ENCODE measurements at places on chromosomes 7 and 10.

DNA sequence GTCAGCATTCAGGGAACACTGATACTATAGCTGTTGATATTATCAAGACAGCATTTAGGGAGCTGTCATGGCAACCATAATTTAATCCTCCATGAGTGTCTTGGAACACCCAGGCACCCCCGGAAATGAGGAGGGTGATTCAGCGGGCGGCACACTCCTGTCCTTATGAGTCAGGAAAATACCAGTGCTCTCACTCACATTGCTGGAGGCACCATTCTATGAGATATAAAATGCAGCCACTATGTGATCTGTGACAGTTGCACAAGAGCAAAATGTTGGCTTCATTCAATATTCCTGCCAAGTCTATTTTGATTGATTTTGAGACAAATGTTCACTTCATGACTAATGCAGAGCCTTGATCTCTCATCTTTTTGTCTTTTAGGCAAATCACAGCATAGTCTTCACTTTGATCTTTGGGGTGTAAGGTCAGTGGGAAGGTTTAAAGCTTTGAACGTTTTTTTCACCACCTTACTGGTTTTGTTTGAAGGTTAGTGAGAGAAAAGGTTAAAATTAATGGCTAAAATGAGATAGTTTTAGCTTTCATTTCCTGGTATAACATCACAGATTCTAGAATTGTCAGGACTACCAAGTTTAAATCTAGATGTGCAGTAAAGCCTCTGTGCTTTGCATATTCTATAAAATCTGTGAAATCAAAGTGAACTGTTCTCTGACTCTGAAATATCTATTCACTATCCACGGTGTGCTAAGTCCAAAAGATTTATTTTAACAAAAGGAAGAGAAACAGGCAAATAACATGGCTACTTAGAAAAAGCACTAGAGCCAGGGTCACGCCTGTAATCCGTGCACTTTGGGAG, 12.4 kb upstream of the ARHGAP12 start:
- no peak for DNase-seq

GRCh38 chr10:34229917-34230316, 585.2 kb downstream of the PARD3 start:
- DNase-seq: no peak

DNA sequence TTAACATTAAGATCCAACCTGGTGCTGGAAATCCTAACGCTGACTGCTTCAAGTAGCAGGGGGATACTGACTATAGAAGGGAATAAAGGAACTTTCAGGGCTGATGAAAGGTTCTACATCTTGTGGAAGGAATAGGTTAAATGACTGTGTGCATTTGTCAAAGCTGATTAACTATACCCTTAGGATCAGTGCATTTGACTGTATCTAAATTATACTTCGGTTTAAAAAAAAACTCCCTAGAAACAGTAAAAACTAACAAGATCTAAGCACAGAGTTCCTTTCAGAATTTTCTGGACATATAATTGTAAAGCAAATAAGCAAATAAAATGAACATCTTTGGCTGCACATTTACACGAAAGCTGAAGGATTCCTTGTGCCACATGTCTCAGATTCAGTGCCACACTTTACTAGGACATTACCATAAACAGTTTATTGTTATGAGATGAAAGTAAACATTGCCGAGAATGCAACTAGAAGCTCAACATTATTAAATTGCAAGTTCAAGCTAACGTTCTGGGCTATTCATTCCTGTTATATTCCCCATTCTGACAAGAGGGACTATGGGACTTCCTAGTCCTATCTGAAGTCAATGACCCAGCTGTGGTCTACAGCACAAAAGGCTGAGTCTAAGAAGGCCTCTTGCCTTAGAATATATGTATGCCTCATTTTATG, 20.7 kb downstream of the ANK3 start:
- DNase-seq: no peak

- DNase-seq: no peak
These were observed 154.4 kb upstream of the SH2B2 start for GRCh38 chr7:102132209-102132752.

DNA sequence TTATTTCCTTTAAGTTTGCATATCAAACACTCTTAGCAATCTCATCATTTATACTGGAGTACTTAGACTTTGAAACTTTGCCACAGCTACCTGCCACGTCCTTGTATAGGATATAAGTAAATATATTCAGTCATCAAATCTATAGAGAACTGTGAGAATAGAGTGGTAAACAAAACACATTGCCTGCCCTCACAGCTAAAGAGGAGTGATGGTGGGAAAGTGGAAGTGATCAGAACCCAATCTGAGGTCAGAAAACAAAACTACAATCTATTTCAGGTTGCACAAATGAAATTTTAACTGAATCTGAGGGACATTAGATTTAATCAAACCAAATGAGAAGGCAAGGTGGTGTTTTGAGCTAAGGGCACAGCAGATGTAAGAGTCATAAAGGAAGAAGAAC, 74.8 kb downstream of the ZEB1 start:
- DNase-seq: no peak

DNA sequence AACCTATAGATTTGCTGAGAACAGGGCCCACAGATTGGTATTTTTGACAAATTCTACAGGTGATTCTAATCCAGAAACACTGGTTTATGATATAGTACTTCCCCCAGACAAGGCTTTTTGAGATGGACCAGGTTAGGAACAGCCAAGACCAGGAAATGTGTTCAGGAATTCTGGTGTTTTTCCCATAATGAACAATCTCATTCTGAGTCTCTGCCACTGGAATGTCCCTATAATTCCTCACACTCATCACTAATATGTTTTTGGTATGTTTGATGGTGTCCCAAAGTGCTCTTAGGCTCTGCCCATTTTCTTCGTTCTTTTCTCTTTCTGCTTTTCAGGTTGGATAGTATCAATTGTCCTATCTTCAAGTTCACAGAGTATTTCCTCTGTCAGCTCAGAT, 107.2 kb upstream of the IGFBP3 start:
- no peak for DNase-seq

GRCh38 chr7:102291056-102291915, 4.6 kb downstream of the SH2B2 start:
- no peak for DNase-seq

DNA sequence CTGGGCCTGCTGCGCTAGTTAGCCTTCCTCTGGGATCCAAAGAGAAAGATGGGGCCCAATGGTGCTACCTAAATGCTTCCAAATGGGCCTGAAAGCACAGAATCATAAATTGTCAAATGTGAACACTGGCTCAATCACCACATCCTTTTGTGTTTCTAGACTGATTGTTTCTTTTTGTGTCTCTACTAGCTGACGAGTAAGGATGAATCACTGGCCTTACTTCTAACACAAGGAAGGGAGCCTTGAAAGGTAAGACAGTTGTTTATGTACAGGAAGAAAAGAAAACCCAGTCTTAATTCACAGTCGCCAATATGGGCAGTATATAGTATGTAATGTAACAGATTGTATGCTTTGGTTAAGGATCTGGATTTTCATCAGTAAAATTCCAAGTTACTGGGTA, 89.5 kb downstream of the ZNF92 start:
- no peak for DNase-seq

DNA sequence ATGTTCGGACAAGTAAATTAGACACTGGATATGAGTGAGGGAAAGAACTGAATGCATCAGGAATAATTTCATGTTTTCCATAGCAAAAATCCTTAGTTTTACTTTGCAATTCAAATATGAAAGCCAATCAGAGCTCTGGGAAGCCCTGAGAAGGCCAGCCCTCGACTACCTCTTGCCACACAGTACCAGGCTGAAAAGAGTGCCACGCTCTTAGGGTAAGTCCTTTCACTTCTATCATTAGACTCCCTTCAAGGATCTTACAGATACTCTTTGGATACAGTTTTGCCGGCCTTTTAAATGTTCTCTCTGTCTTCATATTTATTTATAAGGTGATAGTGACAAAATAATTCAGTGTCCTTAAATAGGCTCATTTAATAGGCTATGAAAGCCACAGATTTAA, 1.9 kb downstream of the COBL start:
- DNase-seq: no peak

DNA sequence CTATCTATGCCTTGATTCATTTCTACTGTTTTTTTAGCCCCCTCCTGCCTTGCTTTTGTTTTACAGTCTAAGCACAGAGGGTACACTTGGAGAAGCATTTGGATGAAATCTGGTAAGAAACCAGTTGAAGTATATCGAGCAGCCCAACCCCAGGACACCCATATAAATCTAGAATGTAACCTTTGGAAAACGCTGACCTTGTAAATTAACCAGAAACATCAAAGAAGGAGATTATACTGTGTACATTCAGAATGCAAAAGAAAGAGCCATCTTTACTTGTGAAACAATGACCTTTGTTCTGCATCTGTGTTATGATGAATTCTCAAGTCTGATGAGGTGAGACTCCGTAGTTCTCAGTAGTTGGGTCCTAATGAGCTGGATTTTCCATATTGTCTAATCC, 49.3 kb upstream of the RAB18 start:
- no peak for DNase-seq

DNA sequence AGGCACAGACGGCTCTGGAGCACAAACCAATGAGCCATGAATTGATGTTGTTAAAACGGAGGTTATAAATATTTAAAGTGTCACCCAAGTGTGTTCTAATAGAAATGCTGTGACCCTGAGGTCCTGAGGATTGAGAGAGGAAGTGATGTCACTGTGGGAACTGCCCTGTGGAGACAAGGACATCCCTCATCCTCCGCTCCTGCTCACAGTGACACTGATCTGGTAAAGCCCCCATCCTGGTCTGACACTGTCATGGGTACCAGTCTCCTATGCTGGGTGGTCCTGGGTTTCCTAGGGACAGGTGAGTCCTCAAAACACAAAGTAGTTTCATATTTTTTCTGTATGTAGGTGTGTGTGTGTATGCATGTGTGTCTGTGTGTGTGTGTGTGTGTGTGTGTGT, 237.9 kb upstream of the PRSS1 start:
- no peak for DNase-seq

DNA sequence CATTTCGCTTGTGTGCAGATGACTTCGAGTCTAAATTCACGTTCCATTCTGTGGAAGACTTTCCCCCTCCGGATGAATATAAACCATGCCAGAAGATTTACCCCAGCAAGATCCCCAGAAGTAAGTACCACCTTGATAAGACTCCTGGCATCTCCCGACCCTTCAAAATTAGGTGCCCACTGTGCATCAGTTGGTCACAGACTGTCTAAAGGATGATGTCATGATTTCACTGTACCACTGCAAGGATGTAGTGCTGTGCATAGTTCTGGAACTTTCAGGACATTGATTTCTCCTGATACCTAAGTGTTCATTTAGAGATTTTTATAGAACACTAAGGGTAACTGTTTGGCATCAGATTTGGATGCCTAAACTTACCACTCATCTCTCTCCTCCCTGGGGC, 83.0 kb downstream of the WIPF3 start:
- DNase-seq: no peak

GRCh38 chr10:115001506-115002381, 63.7 kb downstream of the TRUB1 start:
- peak; percentile 3 for DNase-seq

GRCh38 chr7:81330108-81330507, 411.3 kb upstream of the SEMA3C start:
- no peak for DNase-seq

GRCh38 chr10:4733843-4734224, 92.2 kb upstream of the AKR1E2 start:
- no peak for DNase-seq

GRCh38 chr7:142629588-142630260, 119.5 kb upstream of the PRSS1 start:
- no peak for DNase-seq

GRCh38 chr7:151393031-151393977, 16.5 kb downstream of the WDR86 start:
- DNase-seq: no peak

DNA sequence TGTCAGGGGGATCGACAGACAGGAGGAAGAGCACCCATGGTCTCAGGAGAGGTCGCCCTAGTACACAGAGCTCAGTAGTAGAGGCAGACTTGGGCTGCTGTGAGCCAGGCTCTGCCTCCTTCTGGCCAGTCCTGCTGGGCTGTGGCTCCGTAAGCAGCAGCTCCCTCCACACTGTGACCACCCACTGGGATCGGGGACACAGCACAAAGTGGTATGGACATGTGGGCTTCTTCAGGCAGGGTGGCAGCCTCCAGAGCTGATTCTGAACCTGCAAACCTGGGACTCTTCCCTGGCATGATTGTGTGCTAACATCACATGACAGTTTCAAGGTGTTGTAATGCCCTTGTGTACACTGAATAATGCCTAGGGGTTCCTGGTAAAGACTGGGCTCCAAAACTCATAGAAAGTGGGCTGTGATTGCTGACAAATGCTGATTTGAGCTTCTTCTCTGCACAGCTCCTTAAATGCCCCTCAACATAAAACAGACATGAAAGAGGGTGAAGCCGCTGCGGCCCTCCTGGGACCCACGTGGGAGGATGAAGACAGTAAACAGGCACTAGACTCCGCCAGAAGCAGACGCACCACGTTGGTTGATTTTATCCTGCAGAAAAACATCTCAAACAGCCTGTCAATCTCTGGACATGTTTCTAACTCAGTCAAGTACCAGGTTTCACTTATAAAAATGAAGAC, 76.7 kb downstream of the GPR26 start:
- no peak for DNase-seq

GRCh38 chr10:123204127-123204461, 49.9 kb downstream of the BUB3 start:
- no peak for DNase-seq

- no peak for DNase-seq
These were observed 27.7 kb downstream of the FZD1 start for GRCh38 chr7:91291902-91292301.

GRCh38 chr10:51879238-51879637, 179.8 kb upstream of the CSTF2T start:
- DNase-seq: no peak

- DNase-seq: no peak
These were observed 2.6 kb upstream of the RASSF4 start for GRCh38 chr10:44956717-44957706.

- DNase-seq: no peak
These were observed 10.7 kb downstream of the FOXL3 start for GRCh38 chr7:300546-301290.

DNA sequence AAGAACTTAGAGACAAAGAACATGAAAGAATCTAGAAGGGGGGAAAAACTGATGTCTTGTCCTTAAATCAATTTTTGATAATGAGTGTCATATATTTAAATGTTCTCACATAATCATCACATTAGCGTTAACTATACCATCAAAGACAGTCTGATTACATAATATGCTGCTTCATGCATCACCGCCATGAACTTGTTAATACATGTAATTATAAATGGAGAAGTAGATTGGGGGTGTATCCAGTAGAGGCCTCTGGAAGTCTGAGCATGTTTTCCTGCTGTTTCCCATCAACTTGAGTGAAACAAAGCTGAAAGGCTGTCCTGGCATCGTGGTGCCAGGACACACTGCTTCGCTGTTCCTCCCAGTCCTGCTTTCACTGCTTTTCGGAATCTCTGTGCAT, 48.2 kb downstream of the PRLHR start:
- DNase-seq: no peak
